Chondrocyte (in vitro differentiated cells): ENCODE measurements at places on chromosomes 3 and 15. TPM values are rescaled to one million over a fixed set of nuclear protein-coding genes. Genes with fewer than 3 reads are reported as not detected.

Gene FHIT
- total RNA-seq = 2.5 to 3.8 TPM (median 3.4 TPM) in 3 replicates

DNA sequence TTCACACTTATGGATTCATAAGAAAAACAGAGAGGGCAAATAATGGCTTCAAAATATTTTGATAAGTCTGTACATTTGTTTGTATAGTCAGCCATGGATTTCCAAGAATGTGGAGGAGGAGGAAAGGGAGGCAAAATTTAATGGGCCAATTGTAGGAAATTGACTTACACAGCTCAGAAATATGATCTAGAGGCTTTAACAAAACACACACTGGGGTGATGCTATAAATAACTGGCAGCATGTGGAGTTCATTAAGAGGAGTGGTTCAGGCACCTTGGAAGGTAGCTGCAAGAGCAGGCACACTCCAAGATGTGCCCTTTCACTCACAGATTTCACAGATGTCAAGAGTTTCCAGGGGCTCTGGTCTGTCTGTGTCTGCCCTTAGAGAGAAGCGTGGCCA, 193.4 kb upstream of the RASGRP1 start:
- peak overlapping the region; percentile 21 for H3K4me3 ChIP-seq
- no peaks in the 10 kb centered on the region for H3K36me3 ChIP-seq
- H3K27ac ChIP-seq = peak overlapping the region; percentile 56

- peaks cover 21% of the 10 kb centered on the region for H3K4me1 ChIP-seq
- no peak overlapping the region for H3K4me3 ChIP-seq
- peaks cover 9% of the 10 kb centered on the region for H3K36me3 ChIP-seq
- no peak for DNase-seq
Measured at GRCh38 chr15:99141943-99142342, 37.1 kb downstream of the SYNM start.

DNA sequence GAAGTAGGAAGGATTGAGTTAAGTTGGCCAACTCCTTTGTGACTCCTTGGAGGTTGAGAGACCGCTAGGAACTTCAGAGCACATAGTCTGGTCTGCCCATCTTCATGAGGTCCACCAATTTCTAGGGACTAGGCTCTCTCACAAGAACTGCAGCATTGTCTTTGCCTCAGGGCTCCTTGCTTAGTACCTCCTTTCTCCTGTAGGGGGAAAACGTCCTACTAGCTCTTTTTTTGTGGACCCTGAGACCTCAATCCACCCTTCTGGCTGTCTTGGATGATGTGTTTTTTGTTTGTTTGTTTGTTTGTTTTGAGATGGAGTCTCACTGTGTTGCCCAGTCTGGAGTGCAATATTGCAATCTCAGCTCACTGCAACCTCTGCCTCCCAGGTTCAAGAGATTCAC, 21.6 kb downstream of the REC114 start:
- peaks cover 47% of the 10 kb centered on the region for H3K27me3 ChIP-seq
- H3K4me1 ChIP-seq = no peaks in the 10 kb centered on the region
- no peak for DNase-seq
- H3K27ac ChIP-seq = no peak overlapping the region
